MCF 10A (cell line): ENCODE measurements at places on chromosomes 11 and 22.

DNA sequence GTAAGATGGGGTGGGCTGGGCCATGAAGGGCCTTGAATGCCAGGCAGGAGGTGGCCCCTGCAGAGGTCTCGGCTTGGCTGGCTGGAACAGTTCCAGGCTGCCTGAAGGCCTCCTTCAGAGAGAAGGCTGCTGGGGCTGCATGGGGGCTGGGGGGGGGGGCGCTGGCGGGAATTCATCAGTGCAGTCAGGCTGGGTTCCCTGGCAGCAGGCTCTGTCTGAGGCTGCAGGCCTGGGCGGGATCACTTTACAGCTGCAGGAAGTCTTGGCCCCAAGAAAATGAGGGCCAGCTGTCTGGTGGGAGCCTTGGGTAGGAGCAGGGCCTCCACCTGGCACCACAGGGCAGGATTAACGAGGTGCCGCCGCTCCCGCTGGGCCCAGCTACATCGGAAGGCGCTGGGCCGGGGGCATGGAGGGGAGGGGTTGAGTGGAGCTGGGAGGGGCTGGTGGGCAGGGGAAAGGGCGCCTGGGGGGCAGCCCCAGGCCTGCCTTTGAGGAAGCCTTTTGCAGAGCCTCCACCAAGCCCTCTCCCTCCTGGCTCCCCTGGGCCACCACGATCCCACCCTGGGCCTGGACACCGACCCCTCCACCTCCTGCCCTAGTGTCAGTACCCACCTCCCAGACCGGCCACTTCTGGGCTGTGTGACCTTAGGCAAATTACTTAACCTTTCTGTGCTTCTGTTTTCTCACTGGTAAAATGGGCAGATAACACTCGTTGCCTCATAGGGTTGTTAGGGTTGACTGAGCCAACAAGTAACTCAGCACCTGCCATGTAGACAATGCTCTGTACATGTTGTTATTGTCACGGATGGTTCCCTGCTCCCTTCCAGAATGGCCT is 31.0 kb upstream of the HMOX1 start:
- DNase-seq, result no peak

GRCh38 chr22:47055921-47056320 is 293.5 kb downstream of the TBC1D22A start:
- DNase-seq, result no peak

DNA sequence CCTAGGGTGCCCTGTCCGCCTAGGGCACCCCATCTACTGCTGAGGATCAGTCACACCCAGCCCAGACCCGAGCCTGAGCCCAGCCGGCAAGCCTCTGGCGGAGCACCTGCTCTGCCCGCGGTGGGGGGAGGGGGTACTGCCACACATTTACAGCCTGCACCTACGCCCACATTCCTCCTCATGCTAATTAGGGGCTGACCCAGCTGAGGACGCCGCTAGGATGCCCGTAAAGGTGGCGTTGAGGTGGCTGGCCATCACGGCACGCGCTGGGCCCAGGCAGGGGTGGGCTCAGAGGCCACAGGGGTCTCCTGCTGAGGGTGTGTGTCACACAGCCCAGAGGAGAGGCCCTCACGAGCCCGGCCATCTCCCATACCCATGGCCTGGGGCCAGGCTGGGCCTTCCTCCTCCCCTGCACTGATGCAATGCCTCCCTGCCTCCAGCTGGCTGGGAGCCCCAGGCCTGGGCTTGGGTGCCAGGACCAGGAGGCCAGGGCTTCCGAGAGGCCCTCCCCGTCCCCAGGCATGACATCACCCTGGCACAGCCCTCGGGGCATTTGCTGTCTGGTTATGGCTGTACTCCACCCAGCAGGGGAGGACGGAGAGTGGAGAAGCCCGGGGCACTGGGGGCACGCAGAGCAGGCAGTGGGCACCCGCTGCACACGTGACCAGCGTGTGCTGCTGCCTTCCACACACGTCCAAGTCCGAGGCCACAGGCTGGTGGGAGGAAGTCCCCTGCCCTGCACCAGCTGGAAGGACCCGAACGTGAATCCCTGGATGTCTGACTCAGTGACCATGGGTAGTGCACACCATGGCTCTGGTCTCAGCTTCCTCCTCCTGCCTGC is 12.7 kb downstream of the DUSP8 start:
- peak; percentile 96 for DNase-seq

DNA sequence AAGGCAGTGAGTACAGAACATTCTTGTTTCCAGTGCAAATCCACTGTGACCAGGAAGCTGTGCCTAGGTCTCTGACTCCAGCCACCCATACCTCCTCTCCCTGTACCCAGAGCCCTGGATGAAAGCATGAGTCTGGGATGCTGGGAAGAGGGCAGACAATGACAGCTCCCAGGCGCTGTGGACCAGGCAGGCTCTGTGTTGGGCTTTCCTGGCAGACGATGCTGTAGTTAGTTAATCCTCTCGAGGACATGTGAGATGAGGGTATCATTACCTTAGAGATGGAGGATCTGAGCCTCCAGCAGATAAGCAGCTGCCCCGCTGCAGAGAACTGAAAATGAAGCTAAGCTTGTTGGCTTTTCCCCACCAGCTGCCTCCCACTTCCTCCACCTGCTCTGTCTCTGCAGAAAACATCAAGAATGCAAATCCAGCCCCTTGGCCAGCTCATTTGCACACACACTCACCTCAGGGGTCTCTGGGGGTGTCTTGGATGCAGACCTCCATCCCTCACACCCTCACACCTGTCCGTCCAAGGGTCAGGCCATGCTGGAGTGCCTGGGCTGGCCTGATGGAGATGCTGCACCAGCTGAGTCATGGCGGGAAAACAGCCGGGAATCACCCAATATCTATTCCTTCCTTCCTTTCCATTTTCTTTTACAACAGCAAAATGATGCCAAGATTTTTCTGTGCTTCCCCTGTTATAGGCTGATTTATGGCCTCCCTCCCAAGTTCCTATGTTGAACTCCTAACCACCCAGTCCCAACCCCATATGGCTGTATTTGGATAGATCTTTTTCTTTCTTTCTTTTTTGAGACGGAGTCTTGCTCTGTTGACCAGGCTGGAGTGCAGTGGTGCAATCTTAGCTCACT is 94.9 kb upstream of the SEPTIN5 start:
- DNase-seq, result no peak

DNA sequence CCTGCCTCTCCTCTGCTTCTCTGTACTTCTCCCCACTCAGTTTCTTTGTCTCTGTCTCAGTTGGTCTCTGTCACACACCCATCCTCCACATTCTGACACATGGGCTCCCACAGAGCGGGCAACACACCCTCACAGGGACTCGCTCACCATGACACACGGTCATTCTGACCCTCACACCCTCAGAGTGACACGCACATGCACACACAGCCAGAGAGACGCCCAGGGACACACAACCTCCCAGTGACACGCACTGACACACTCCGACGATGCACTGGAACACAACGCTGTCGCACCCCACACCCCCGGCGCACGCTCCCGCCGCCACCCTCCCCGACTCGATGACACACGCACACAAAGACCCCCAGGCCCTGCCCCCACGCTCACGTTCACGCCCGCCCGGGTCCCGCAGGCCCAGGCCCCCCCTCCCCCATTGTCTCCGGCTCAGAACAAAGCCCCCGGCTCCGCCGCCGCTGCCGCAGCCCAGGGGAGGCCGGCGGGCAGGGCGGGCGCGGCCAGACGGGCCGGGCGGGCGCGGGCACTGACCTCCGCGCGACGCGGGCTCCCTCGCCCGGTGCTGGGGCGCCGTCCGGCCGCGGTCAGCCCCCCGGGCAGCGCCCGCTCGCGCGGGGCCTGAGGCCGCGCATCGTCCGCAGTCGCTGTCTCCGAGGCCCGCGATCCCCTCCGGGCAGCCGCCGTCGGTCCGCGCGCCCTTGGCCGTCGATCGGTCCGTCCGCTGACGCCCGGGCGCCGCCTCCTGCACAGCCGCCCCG is 404 bp downstream of the DCHS1 start:
- no peak for DNase-seq

- DNase-seq, result peak; percentile 97
Measured at GRCh38 chr22:39634530-39635405, 64.2 kb downstream of the CACNA1I start.

DNA sequence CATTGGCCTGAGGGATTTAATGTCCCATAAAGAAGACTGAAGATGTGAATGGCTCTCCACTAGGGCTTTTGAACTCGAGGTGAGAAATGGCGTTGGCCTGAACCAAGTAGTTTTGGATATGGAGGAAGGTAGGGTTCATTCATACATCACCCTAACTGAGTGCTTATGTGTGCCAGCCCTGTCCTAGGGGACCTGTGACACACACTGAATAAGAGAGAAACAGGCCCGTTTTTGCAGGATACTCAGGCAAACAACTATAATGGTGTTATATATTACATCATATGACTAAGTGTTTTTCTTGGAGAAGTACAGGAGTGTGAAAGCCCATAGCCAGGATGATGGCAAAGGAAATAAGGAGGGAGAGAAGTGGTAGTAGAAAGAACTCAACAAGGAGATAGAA is 368.1 kb downstream of the TMEM135 start:
- no peak for DNase-seq

DNA sequence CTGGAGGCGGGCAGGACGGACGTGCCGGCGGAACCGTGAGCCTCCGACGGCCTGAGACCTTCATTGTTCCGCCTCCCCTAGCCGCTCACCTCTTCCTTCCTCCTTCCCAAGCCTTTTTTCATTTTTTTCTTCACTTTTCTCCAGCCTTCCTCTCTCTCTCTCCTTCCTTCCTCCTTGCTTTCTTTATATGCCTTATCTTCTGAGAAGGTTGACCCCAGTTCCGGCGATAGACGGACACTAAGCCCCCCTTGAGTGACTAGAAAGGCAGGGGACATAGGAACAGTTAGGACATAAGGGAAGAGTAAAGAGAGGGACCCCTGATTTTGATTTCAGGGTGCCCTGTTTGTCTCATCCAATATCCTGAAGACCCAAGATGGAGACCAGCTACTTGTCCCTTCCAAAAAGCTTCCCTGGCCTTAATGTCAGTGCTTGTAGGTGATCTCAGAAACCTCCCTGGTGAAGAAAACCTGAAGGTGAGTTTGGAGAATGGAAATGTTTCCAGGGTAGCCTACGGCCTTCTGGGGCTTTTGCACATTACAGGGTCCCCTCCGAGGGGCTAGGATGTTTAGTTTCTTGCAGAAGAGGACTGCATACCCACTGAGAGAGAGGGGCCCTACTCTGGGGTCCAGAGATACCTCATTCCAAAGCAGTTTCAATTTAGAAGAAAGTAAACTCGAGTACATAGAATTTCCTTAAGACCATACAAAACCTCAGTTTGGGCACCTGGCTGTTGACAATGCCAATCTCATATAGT is 3.5 kb downstream of the ADM start:
- DNase-seq, result no peak

DNA sequence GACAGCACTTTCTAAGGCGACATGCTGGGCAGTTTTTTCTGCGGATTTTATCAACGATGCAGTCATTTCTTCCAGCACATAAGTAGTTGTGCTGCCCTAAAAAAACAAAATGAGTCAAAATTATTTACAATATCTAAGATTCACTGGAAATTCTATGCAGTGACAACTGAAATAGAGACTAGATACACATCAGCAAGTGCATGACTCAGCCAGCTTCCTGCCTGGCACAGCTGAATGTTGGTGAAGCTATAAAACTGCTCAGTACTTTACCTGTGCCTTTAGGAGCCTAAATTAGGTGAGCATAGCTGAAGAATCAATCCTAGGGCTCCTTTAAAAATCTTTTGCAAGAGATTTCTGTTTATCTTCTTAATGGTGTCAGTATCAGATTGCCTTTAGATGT is 37.8 kb downstream of the PGR start:
- peak; percentile 54 for DNase-seq

DNA sequence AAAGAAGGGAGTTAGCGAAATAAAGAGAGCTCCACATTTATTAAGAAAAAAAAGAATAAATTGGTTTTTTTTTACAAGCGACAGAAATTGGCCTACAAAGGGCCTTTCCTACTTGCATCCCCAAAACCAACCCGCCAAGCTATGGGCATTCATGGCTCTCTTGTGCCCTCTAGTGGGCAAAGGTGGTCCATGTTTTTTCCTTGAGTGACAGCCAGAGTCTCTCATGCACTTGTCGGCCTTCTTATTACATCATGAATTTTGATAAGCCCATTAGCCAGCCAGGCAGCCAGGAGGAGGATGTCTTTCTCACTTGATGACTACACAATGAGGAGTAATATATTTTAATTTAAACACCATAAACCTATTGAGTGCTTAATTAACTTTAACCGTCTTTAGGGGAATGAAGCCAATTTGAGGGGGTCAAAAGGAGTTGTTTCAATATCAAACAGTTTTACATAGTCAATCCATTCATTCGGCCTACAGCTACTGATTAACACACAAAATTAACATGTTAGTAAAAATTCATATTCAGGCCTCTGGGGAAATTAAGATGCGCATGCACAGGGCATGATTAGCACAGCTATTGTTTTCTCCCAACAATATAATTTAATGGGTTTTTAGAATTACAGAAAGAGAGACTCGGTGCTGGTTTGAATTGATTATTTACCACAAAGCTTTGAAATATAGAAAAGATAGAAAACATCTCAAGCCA is 85.5 kb downstream of the RCN1 start:
- DNase-seq, result peak; percentile 89

GRCh38 chr11:35036639-35037038 is 102.3 kb upstream of the CD44 start:
- DNase-seq, result no peak

- peak; percentile 89 for DNase-seq
Measured at GRCh38 chr22:41401781-41402648, 20.3 kb downstream of the TEF start.

GRCh38 chr11:116276051-116277044 is 496.4 kb downstream of the BUD13 start:
- DNase-seq, result peak; percentile 0

DNA sequence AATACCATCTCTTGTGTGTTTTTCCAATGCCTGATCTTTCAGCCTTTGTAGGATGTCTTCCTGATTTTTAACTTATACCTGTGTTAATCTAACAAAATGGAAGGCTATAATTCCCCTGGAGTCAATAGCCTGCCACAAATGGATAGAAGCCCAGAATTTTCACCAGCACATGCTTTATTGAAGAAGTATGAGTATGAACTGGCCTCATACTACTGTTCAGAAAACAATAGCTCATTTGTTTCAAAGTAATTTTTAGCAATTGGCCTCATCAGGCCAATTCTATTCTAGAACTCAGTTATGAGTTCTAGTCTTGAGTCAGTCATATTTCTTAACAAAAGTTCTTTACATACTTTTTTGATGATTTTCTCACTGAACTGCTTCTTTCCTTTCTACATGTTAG is 40.6 kb upstream of the SLC37A2 start:
- DNase-seq, result no peak

DNA sequence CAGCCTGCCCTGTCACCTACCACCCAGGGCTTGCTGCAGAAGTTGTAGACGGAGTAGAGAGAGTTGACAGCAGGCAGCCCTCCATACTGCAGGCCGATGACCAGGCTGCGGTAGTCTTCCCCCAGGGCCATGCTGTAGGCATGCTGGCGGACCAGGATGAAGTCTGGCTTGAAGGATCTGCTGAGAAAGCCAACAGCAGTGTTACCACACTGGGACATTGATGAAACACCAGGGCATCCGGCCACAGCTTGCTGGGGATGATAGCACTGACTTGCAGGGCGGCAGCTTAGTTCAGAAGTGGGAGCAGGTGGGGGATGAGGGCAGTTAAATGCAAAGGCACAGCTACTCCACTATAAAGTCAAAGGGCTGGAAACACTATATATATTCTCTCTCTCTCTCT is 67.4 kb downstream of the TIMP3 start:
- no peak for DNase-seq
